ENCODE measurements at places on chromosomes 3 and 15. TPM values are rescaled to one million over a fixed set of nuclear protein-coding genes. Genes with fewer than 3 reads are reported as not detected.

DNA sequence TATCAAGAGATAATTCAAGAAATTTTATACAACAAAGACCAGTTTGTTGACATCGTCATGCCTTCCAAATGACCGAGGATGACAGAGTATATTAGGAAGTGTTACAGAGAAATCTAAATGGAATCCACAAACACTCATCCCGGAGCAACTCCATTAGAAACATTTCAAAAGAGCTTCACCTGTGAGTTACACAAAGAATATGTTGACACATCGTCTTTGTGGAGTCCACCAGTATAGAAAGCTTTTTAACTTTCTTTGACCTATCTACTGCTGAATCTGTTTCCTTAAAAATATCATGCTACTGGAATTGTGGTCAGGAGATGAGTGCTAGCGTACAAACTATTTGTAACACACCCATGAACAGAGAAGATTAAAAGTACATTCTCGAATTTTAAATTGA, 130.4 kb downstream of the SUCLG2 start:
- DNase-seq: no peak

DNA sequence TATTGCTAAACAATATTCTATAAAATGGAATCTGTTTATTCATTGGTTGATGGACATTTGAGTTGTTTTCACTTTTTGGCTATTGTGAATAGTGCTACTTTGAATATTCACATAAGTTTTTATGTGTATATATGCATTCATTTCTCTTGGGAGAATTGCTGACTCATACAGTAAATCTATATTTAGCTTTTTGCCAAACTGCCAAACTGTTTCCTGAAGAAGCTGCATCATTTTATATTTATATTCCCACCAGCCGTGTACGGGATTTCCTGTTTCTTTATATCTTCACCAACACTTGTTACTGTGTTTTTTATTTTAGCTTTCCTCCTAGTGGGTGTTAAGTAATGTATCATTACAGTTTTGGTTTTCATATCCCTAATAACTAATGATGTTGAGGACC, 12.5 kb upstream of the TCAIM start:
- no peak for DNase-seq

GRCh38 chr3:171648069-171648468, 162.2 kb downstream of the PLD1 start:
- no peak for DNase-seq

DNA sequence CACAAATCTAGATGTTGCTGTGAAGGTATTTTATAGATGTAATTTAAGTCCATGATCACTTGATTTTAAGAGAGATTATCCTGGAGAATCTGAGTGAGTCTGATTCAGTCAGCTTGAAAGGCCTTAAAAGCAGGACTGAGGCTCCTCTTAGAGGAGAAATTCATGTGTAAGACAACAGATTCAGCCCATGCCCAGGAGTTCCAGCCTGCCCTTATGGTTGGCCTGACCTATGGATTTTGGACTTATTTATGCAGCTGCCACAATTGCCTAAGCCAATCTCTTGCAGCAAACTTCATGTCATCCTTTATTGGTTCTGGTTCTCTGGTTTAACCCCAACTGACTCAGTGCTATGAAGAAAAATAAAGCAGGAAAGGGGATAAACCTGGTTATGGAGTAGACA, 296.5 kb upstream of the RASGRP1 start:
- DNase-seq: no peak

Gene LRRC57
- polyA plus RNA-seq: 18.3 TPM

GRCh38 chr3:149134575-149134974, 5.1 kb downstream of the HPS3 start:
- no peak for DNase-seq

DNA sequence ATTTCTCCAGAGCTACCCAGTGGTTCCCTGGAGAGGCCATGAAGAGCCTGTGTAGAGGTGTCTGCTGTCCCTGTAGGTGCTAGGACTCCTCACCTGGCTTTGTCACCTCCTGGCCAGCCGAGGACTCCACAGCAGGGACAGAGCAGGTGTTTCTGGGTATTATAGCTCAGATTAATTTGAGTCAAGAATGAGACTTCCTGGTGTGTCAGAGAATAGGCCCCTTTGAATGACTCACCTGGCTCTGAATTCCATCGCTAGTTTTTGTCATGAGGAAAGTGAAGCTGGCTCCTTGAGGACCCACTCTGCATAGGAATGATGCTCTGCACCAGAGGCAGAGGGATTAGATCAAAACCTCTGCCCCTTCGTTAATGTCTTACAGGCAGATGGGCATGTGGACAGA, 167.5 kb upstream of the TOPAZ1 start:
- no peak for DNase-seq

GRCh38 chr3:55194376-55194775, 266.5 kb upstream of the LRTM1 start:
- no peak for DNase-seq

Gene SMAD6
- 2.2 TPM for polyA plus RNA-seq

- no peak for DNase-seq
Observed at GRCh38 chr3:42691816-42692666, 6.7 kb downstream of the KLHL40 start.

GRCh38 chr3:64392001-64392400, 166.7 kb upstream of the PRICKLE2 start:
- DNase-seq: no peak

Gene BFSP2
- polyA plus RNA-seq: not detected

Gene SEMA6D
- 7.9 TPM for polyA plus RNA-seq

Gene CHST13
- polyA plus RNA-seq: not detected

- DNase-seq: no peak
Observed at GRCh38 chr3:21390136-21390535, 360.9 kb downstream of the ZNF385D start.

GRCh38 chr3:177343122-177343625, 145.9 kb upstream of the TBL1XR1 start:
- no peak for DNase-seq

Gene AEN
- polyA plus RNA-seq: 49.1 TPM

DNA sequence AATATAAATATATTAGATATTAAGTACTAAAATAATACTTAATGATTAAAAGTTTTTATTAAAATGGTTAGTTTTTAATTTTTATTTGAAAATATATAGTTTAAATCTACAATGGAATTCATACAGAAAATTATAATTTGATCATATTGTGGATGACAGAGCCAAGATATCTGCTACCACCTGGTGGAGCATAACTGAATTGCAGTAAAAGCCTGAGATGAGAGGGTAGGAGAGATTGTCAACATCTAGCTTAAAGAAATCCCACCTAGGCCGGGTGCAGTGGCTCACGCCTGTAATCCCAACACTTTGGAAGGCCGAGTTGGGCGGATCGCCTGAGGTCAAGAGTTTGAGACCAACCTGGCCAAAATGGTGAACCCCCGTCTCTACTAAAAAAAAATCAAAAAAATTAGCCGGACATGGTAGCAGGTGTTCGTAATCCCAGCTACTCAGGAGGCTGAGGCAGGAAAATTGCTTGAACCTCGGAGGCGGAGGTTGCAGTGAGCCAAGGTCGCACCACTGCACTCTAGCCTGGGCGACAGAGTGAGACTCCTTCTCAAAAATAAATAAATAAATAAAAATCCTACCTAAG, 25.1 kb upstream of the CSTA start:
- no peak for DNase-seq

GRCh38 chr15:78937132-78937739, 7.6 kb downstream of the CTSH start:
- DNase-seq: no peak

GRCh38 chr3:126951561-126951960, 31.4 kb upstream of the PLXNA1 start:
- no peak for DNase-seq

DNA sequence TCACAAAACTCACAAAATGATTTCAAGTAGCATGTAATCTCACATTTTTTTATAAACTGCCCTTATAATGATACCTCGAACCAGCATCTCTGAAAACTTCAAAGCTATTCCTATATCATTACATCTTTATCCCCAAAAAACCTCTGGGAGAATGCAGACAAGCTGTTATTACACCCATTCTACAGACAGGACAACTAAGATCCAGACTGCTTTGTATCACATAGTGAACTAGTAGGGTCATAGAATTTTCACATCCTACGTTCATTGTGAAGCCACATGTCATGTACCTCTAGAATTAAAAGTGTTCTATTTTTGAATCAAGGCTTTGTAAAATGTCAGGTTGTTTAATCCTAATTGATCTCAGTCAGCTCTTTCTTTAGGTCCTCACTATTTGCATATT, 98.7 kb upstream of the RAP2B start:
- no peak for DNase-seq

DNA sequence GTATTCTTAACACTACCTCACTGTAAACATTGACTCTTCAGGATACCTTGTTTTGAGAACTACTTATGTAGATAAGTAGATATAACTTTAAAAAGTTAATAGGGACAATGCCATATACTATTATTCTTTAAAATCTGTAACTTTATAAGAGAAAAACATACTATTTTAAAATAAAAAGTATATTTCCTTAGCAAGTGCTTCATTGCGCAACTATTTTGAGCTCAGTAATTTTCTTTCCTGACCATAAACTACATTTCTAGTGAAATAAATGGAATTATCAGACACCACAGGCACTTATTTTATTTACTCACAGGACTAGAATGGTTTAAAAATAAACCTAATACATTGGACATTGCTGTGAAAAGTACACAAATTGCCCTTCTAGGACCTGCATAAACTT, 764.4 kb upstream of the LMCD1 start:
- DNase-seq: no peak

DNA sequence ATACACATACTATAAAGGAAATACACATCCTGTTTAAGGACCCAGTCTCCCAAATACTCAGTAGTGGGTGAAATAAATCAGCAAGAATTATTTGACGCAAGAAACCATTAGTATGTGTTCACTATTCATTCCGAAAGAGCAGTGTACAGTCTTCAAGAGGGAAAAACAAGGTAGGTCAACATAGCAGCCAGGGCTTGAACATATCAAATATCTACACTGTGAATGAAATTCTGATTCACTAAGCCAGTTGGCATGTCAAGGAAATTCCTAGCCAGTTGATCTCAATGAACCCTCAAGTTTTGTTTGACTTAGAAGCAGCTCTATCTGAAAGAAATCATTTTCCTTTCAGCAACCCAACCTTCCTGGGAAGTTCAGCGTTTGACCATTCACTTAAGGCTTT, 99.0 kb downstream of the CNTN3 start:
- no peak for DNase-seq

- no peak for DNase-seq
Observed at GRCh38 chr3:154786724-154787123, 293.4 kb upstream of the MME start.

DNA sequence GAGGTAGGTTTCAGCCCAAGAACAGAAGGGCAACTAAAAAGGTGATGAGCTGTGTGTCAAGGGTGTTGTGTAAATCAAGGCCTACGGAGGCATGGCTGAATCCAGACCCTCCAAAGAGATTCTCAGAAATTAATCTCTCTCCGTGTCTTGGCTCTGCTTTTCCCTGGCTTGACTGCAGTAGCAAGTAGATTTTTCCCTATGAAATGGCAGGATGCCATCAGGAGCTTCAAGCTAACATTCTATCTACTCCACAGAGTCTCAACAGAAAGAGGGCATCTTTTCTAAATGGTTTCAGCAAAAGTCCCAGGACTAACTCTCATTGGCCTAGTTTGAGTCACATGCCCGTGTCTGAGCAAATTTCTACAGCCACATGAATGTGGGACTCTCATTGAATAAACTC, 58.3 kb downstream of the LSM3 start:
- no peak for DNase-seq

DNA sequence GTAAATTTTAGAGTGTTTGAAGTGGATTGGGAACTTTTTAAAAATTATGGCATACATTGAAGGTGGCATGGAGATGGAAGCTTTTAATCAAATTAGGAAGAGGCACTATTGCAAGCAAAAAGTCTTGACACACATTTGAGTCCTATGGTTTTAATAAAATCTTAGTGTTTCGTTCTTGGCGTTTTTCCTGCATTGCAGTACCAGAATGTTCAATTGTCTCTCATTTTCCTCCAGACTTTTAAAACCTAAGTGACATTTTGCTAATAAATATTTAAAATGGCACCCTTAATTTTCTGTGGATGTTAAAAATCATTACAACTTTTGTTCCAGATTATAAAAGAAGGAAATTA, 2.2 kb downstream of the TGFBR2 start:
- no peak for DNase-seq

Gene SEMA7A
- polyA plus RNA-seq: 7.5 TPM

DNA sequence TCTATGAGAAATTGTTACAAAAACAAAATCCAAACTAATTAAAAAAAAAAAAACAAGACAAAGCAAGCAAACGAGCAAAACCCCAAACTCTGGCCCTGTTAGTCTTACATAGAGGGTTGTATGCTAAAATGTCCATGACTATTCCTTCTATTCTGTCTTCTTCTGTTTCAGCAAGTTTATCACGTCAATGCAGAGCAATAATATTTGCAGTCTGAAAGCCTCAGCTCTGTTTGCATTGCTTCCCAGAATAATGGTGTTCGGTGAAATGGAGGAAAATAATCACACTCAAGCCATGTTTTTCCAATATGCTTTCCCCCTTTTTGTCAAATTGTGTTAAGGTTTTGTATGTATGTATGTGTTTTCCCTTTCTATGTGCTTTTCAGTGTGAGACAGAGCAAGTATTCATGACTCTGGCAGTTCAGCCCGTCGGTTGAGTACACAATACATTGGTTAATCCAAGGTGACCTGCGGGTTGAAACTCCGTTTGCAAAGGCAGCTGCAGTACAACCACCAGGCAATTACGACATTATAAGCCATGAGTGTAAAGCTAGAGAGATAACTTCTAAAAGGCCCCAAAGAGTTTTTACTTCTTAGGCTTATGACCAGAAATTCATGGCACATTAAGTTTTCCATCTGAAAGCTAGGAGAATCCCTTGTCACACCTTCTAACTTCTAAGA, 34.9 kb upstream of the MAGI1 start:
- DNase-seq: no peak

GRCh38 chr3:62241279-62241678, 132.1 kb downstream of the FEZF2 start:
- DNase-seq: no peak

DNA sequence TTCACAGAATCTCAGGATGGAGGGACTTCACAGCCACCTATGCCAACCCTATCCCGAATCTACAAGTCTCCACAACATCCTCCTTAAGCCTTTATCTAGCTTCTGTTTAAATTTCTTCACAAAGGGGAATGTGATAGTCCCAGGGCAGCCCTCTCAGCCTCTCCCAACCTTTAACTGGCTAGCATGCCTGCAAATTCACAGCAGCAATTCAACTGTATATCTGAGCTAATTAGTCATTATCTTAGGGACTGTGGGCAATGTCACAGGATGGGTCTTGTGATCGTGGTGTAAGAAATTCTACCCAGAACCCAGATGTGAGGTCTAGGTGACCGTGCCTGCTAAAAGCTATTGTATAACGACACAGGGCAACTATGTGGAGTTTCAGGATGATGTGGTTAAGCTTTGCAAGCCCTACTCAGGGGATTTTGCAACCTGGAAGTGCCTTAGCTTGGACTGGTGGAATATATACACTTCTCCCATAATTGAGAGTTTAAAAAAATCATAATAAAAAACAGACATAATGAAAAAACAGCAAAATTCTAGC, 65.5 kb upstream of the FBN1 start:
- no peak for DNase-seq

DNA sequence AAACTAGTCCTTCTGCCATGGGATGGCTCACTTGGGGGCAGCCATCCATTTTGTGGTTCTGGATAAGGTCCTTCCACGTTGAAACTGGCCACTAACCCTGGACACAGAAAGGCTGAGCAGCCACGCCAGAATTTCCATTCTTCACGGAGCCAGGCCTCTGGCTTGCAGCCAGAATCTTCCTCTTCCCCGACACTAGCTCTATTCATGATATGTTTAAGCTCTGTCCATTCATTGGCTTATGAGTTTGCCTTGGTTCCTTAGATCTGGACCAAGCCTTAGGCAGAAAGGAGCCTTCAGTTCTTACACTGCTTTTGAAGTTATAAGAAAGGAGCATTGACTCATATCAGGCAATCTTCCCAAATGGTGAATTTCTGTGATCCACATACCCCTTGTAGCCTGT, 288.4 kb upstream of the GOLGA6L4 start:
- no peak for DNase-seq

Data from AG04450 (cell line).